ENCODE measurements at places on chromosomes 6 and 20.

GRCh38 chr6:137746264-137746663, 120.8 kb upstream of the TNFAIP3 start:
- DNase-seq: no peak

DNA sequence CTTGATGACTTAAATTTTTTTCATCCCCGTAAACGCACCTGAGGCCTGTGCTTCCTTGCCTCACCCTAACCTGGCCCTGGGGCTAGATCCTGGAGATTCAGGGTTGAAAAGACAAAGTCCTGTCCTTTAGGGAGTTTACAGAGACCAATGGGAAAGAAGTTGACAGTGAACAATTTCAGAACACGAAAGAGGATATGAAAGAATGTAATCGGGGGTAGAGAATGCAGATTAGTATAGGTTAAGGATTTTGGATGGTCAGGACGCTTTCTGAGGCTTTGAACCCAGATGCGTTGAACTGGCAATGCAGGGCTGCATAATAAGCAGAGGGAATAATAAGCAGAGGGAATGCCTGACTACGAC, 1.7 kb upstream of the FBXO5 start:
- DNase-seq: no peak

- no peak for DNase-seq
These were observed at the start of gene C2 for GRCh38 chr6:31927242-31927862. C2 (plus strand) TSS chr6:31927717; CDS start chr6:31927753, 36 bp downstream.

GRCh38 chr6:44116641-44117382, 10.4 kb downstream of the MRPL14 start:
- no peak for DNase-seq

DNA sequence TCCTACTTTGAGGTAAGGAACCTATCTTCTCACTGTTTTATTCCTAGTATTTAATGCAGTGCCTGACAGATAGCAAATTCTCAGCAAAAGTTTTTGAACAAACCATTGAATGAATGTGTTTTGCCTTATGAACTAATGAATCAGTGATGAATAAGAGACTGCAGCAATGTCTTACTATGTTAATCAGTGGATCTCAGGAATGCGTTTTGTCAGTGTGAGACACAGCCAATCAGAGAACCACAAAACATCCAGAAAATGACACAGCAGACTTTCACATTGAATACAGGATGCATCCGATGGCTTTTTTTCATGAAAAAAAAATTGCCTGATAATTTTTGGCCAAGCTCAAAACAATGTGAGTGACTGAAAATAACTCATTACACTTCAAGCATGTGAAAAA, 270.5 kb downstream of the BMP2 start:
- no peak for DNase-seq

DNA sequence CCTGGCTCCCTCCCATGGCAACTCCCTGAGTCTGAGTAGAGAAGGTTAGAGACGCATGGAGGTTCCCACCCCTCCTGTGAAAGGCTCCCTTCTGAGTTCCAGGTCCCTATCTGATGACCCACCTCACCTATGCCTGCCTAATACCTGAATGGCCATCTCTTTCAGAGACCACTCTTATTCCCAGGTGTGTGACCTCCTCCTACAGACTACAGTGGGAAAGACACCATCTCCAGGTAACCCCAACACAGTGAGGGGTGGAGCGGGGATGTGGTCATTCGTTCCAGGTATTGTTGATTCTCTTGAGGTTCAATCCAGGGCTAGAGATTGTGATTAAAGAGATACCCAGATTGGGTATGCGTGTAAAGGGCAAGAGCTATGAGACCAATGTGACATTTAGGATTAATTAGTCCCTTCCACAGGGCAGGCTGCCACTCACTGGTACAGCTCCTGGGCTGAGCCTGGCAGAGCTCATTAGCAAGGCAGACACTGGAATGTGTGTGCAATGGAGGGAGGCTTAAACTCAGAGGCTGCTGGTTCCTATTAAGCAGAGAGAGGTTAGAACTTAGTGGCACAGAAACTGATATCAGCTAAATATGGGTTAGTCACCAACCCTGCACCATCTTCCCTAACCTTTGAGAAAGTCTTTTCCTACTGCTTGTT, 46.5 kb upstream of the IER3 start:
- no peak for DNase-seq

Data from GM12891 (cell line).